ENCODE measurements at places on chromosomes 4 and X. TPM values are rescaled to one million over a fixed set of nuclear protein-coding genes. Genes with fewer than 3 reads are reported as not detected.

DNA sequence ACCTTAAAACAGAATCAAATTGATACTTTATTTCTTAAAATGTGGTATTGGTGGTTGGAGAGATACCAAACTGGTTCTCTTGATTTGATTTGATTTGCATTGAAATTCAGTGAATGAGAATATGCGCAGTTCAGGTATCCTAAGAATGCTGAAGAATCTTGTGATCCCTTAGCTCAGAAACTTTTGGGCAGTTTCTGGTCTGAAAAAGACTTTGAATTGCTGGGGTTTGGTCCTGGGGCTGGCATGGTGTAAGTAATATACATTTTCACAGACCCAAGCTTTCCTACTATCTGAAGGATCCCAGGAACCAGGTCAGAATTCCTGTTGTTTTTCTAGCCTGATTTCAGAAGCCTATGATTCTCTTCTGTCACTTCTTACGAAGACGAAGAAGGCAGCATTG is 6.6 kb downstream of the RAB33B start:
- DNase-seq = no peak

DNA sequence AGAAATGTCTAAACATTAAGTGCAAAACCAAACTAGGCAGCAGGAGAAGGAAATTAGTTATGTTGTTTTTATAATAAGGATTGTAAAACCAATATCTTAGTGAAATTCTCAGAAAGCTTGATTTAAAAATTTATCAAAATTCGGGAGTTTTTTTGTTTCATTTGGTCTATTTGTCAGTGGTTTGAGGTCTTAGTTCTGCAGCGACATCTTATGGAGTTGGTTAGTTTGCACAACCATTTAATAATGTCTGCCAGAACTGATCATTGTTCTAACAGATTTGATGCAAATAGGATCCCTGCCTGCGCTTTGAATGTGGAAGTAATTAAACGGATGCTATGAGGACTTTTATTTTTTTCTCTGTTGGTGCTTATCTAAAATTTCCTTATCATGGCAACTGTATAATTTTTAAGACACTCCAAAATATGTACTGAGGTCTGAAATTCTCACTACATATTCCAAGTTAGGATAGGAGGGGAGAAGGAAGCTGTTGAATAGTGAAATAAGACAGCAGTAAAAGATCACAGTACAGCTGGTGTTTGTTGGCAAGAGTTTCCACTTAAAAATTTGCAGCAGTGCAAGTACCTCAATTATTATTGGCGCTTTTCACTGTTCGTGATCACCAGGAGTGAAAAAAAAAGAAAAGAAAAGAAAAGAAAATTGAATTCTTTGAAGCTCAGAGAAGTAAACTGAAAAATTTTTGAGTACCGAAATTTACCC is 2521.4 kb downstream of the ARAP2 start:
- no peak for DNase-seq

GRCh38 chrX:121455890-121456289 is 408.5 kb downstream of the GLUD2 start:
- no peak for DNase-seq

DNA sequence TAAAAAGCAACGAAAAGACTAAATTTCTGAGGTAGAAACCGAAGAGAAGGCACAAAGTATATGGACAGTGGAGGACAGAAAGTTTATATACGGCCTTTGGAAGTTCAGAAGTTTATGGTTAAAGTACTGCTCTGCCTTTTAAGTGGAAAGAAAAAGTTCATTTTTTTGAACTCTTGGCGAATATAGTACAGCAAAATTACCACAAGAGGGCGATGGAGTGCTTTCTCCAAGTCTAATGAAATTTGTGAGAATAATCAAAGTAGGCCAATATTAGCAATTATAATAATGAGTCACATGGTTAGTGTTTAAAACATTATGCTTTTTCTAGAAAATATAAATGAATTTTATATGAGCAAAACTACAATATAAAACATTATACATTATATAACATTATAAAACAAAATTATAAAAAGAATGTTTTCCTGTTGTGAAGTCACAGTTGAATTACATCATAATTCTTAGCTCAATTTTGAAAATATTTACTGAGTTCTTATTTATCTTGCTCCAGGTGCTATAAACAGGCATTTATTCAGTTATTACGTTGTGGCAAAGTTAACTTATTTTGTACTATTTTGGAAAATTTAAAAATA is 136.2 kb upstream of the BMPR1B start:
- no peak for DNase-seq

CENPVL2 gene
- not detected for total RNA-seq

DDIT4L gene
- total RNA-seq = 1.8 TPM

- no peak for DNase-seq
These were observed 47.3 kb downstream of the ARHGAP24 start for GRCh38 chr4:85522277-85522676.

Measured in natural killer cell treated with Interleukin-12 subunit alpha and Interleukin-12 subunit beta and Interleukin-15 and Interleukin-18, amount 100 ng/mL, for 72 hours (primary cell).